ENCODE measurements at places on chromosomes 2 and 18.

- peak; percentile 24 for DNase-seq
These were observed 214.5 kb downstream of the TMEM182 start for GRCh38 chr2:102975996-102976975.

DNA sequence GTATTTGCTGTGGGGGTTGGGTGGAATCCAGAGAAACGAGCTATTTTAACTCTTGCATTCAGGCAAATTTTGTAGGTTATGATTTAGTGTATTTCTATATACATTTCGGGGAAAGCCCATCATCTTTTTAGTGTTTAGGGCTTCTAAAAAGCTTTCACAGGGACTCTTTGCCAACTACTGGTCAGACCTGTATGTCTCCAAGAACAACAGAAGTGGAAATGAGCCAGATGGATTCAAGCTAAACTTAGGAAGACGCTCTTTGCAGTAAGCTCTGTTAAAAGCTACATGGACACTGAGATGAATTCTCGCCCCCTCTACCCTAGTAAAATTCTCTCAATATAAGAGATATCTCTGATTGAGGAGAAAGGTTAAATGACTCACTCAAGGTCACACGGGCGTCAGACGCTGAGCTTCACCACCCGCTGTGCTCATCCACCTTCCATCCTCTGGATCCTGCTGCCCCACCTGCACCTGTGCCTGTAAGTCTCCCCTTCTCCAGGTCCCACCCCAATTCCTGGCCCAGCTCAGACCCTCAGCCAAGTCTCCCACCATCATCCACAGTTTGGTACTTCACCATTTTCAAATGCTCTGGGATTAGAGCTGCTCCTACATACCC, 85.6 kb downstream of the MARCHF4 start:
- no peak for DNase-seq

- DNase-seq: no peak
These were observed 58.6 kb upstream of the HS6ST1 start for GRCh38 chr2:128377071-128377910.

- peak; percentile 4 for DNase-seq
These were observed 96.3 kb upstream of the THUMPD2 start for GRCh38 chr2:39875182-39875913.

DNA sequence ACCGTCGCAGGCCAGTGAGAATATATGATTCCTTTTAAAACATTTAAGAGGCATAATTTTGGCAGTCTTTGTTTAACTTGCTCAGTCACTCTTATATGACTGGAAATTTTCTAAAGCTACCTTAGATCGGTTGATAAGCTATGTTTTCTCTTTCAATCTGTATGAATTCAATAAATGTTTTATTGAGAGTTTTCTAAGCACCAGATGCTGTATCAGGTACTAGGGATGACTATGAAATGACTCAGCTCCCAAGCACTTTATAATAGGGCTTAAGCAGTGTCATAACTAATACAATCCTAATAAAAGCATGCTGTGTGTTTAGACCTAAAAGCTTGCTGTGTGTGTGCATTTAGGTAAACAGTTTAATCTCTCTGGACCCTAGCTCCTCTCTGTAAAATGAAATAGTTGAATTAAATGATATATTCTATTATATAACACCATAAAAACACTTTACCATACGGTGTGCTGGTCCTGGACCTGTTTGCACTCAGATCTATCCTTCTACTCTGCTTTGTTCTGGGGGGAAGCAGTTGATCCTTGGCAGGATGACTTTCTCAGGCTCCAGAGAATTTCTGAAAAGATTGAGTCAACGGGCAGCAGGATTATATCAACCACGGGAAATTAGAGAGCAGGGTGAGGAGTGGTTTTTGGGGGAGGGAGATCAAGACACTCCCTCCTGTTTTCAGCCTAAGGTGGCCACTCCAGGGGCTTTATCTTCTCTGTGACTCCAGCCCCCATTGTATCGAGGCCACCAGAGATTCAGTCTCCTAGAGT, 26.1 kb upstream of the SLC38A11 start:
- no peak for DNase-seq

Measured in hippocampal formation (tissue), 2 donors.